ENCODE measurements at places on chromosomes 1 and 21.

- DNase-seq = peak; percentile 51
These were observed 1.0 kb upstream of the DCAF6 start for GRCh38 chr1:167935216-167936067.

- DNase-seq = no peak
These were observed 730 bp downstream of the CDC42SE1 start for GRCh38 chr1:151058692-151059091.

GRCh38 chr1:83034851-83035250 is 964.1 kb downstream of the TTLL7 start:
- DNase-seq = no peak

GRCh38 chr1:161816201-161816600 is 50.1 kb downstream of the ATF6 start:
- DNase-seq = no peak

DNA sequence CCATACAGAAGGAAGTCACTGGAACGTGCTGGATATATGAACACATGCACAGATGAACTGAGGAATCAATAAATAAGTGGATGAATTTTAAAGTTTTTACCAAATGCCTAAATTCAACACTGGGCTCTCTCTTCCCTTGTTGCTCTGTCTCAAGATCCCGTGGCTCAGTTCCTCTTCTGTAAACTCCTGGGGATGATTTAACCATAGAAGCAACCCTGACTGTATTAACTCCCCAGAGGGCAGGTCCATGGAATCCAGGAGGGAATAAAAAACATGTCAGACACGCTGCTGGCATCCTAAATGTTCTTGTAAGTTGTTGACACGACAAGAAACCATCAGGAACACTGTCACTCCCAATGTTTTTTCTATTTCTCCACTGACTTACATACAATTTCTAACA is 45.3 kb upstream of the GPR157 start:
- DNase-seq = no peak

GRCh38 chr21:21085206-21085605 is 87.0 kb downstream of the NCAM2 start:
- DNase-seq = no peak

DNA sequence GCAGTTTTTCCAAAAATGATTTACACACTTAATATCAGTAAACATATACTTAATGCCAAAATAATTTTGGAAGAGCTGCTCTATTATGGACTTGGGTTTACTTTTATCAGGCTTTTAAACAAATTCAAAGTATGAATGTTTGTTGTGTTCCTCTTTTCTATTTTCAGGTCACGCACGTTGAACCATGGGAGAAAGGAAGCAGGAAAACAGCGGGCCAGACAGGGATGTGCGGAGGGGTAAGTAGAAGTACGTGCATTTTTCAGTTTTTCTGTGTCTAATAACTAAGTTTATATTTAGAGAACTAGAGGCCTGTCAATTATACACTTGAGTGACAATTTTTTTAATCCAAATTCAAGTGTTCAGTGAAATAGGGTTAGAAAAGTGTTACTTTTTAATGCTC is 3.4 kb downstream of the PRPF38B start:
- no peak for DNase-seq

- DNase-seq = no peak
These were observed 16.3 kb downstream of the RNF19B start for GRCh38 chr1:32948390-32948722.

DNA sequence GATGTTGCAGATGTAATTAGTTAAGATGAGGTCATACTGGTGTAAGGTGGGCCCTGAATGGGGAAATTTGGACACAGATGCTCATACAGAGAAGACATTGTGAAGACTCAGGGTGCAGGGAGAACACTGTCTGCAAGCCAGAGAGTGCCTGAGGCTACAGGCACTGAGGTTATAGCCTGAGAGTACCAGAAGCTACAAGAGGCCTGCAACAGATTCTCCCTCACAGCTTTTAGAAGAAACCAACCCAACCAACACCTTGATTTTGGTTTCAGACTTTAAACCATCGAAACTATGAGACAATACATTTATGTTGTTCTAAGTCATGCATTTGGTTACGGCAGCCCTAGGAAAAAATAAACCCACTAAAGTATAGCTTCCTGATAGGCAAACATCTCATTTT is 321.7 kb upstream of the USP25 start:
- DNase-seq = no peak

DNA sequence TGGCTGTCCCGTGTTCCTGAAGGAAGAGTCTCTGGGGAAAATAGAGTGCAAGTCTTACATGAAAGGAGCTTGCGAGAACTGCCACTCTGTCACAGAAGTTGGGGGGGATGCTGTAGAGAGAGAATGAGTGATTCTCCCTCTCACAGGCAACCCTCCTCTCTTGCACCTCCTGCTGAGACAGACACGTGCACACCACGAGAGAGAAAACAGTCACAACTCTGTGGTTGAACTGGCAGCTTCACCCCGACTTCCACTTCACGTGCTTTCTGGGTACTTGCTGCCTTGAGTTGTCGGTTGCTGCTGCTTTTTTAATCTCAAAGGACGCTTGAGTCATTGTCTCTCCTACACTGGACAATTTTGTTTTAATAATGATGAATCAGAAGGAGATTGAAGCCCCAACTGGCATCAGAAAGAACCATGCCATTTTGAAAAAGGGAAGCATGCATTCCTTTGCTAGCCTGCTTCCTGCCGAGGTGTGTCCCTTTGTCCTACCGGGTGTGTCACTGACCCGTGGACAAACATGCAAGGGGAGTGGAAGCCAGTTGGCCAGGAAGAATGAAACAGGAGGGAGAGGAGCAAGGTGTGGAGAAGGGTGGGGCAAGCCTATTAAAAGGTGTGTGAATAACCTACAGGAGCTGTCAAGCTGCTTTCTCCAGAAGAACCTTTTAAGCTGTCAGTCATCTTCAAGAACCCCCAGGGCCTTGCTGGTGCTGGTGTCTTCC is 164.2 kb downstream of the CACNA1E start:
- DNase-seq = no peak

- DNase-seq = no peak
These were observed 27.5 kb downstream of the INTS7 start for GRCh38 chr1:212007886-212008285.

GRCh38 chr1:32068957-32069588 is 3.7 kb upstream of the TMEM39B start:
- no peak for DNase-seq

GRCh38 chr1:200556002-200556401 is 64.5 kb downstream of the KIF14 start:
- DNase-seq = no peak

DNA sequence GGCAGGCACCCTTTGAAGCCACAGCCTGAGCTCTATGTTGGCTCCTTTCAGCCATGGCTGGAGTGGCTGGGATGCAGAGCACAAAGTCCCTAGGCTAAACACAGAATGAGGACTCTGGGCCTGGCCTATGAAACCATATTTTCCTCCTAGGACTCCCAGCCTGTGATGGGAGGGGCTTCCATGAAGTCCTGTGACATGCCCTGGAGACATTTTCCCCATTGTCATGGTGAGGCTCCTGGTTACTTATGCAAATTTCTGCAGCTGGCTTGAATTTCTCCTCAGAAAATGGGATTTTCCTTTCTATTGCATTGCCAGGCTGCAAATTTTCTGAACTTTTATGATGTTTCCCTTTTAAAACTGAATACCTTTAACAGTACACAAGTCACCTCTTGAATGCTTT is 61.3 kb downstream of the VCAM1 start:
- no peak for DNase-seq

DNA sequence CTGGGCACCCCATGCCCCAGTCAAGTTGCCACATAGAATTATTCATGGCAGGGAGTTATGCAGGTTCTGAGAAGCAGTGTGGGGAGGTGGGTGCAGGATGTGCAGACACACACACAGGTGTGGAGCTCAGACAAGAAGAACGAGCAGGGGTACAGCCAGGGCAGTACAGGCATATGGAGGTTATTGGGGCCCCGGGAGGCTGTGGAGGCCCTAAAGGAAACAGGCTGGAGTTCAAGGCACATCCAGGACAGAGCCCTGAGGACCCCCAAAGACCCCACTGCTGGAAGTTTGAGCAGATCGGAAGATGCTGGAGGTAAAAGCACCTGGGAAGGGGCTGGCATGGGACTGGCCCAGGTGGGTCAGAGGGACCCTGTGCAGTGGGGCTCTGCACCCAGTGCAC is 171.3 kb downstream of the PSMG1 start:
- no peak for DNase-seq

- no peak for DNase-seq
These were observed 5.9 kb downstream of the C1orf226 start for GRCh38 chr1:162387226-162388082.

DNA sequence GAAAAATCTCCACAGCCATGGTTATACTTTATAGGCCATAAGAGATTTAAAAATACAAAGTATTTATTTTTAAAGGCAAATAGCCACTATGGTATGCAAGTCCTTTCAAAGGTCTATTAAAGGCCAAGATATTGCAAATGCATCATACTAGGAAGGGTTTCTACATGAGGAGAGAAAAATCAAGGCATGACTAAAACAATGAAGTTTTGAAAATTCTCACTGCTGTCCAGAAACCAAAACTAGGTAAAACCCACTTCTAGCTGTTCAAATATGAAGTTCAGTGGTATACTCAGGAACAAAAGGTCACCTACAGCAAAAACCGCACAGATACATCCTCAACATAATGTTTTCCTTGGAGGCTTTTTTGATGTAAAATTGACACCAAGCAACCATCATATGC is 75.0 kb downstream of the EPS15 start:
- DNase-seq = peak; percentile 36

- peak; percentile 28 for DNase-seq
These were observed 16.9 kb upstream of the SAMD11 start for GRCh38 chr1:906600-907420.

DNA sequence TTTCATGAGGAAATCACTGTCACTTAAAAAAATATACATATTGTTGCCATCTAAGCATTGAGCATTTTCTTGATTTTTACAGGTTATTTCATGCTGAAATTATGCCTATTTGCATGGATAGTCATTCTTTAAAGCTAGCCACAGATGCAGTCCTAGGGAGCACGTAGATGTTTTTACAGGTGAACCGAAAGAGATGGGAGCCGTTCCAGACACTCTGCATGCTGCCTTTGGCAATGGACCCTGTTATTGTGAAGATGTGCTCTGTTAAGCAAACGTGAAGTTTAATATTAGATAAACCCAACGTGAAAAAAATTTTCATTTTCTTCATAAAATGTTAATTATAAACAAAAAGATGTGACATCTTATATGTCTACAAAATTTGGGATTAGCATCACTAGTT is 7.1 kb downstream of the PROX1 start:
- DNase-seq = no peak

GRCh38 chr1:3483801-3484444 is 29.5 kb downstream of the ARHGEF16 start:
- peak; percentile 43 for DNase-seq

GRCh38 chr1:25106976-25107642 is 125.2 kb downstream of the SYF2 start:
- no peak for DNase-seq

DNA sequence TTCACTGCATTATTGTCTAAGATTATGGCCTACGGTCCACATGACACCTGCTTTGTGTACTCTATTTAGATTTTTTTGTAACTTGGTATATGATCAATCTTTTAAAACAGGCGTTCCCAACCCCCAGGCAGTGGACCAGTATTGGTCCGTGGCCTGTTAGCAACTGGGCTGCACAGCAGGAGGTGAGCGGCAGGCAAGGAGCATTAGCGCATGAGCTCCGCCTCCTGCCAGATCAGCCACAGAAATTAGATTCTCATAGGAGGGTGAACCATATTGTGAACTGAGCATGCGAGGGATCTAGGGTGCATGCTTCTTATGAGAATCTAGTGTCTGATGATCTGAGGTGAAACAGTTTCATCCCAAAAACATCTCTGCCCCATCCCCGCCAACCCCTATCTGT is 228.4 kb upstream of the NR5A2 start:
- no peak for DNase-seq

GRCh38 chr1:107668762-107669161 is 296.2 kb downstream of the VAV3 start:
- DNase-seq = no peak

- peak; percentile 60 for DNase-seq
These were observed 29.1 kb downstream of the TEX35 start for GRCh38 chr1:178541829-178542553.

DNA sequence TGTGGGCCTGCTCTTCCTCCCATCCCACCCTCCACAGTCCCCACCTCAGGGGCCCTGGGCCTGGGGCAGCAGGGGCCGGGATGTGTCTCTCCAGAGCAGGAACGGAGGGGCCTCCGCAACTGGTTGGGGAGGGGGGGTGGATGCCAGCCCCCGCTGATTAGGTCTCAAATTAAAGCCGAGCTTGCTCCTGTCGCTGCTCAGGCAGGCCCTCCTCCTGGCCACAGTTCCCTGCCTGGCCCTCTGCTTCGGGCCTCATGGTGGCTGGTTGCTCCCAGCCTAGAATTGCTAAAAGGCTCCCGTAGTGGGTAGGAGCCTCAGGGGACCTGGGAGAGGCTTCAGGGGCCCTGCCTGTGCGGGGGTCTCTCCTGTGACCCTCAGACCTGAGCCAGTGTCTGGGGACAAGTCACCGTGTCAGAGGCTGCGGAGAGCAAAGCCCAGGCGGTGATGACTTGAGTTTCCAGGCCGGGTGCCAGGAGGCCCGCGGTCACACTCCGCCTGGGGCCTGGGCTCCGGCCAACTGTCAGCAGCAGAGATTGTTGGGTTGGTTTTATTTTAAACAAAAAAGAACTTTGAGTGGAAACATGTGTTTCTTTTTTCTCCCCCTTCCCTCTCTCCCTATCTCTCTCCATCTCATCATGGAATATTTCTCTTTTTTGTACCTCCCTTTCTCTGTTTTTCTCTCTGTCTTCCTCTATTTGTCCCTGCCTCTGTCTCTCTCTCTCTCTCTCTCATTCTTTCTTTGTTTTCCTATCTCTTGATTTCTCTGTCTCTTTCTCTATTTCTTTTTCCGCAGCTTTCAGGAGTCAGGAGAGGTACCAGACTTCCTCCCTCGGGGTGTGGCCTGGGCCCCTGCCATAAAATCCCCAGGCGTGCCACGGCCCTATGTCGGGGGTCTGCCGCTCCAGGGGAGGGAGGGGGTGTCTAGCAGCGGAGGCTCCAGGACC is 20.0 kb upstream of the EPHA2 start:
- no peak for DNase-seq

DNA sequence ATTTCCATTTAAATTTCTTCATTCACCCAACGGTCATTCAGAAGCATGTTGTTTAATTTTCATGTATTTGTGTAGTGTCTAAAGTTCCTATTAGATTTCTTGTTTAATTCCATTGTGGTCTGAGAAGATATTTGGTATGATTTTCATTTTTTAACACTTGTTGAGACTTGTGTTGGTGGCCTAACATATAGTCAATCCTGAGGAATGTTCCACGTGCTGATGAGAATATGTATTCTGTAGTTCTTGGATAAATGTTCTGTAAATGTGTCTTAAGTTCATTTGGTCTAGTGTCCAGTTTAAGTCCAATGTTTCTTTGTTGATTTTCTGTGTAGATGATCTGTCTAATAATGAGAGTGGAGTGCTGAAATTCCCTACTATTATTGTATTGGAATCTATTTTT is 22.7 kb upstream of the LCE5A start:
- DNase-seq = no peak

GRCh38 chr1:1058088-1058905 is 15.8 kb downstream of the RNF223 start:
- no peak for DNase-seq

GRCh38 chr1:23020706-23021405 is 1.6 kb downstream of the KDM1A start:
- no peak for DNase-seq

All from activated CD4-positive, alpha-beta T cell treated with anti-CD3 and anti-CD28 coated beads, Interleukin-2, Interleukin-6, amounts not matched to agents 100 ng/mL and 50 ng/mL, durations not matched to agents 16 hours and 8 hours (primary cell).